ENCODE measurements at places on chromosomes 16 and 17.

GRCh38 chr17:48630009-48630924 lies 4.1 kb upstream of the HOXB9 start:
- DNase-seq = no peak

DNA sequence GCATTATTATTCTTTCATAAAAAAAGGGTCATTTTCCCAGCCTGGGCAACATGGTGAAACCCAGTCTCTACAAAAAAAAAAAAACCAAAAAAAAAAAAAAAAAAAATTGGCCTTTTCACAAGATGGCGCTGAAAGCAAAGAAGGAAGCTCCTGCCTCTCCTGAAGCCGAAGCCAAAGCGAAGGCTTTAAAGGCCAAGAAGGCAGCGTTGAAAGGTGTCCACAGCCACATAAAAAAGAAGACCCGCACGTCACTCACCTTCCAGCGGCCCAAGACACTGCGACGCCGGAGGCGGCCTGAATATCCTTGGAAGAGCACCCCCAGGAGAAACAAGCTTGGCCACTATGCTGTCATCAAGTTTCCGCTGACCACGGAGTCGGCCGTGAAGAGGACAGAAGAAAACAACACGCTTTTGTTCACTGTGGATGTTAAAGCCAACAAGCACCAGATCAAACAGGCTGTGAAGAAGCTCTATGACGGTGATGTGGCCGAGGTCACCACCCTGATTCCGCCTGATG lies 4.9 kb upstream of the PGAP6 start:
- no peak for DNase-seq

GRCh38 chr16:75559564-75560372 lies 3.7 kb upstream of the TMEM231 start:
- DNase-seq = no peak

DNA sequence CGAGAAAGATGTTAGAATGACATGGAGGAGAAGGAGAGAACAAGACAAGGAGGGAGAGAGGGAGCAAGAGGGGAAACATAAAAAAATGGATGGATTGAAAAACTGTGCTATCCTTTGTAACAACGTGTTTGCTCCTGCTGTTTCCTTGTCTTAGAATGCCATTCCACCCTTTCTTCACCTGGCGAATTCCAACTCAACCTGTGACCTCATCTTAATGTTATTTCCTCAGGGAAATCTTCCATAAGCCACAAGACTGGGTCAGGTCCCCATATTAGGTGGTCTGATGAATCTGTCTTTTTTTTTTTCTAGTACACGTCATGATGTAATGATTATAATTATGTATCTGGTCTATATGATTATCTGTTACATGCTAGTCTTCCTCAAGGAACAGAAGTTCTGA lies 195.0 kb upstream of the MAF start:
- no peak for DNase-seq

GRCh38 chr17:37726248-37726647 lies 18.6 kb downstream of the HNF1B start:
- DNase-seq = no peak

DNA sequence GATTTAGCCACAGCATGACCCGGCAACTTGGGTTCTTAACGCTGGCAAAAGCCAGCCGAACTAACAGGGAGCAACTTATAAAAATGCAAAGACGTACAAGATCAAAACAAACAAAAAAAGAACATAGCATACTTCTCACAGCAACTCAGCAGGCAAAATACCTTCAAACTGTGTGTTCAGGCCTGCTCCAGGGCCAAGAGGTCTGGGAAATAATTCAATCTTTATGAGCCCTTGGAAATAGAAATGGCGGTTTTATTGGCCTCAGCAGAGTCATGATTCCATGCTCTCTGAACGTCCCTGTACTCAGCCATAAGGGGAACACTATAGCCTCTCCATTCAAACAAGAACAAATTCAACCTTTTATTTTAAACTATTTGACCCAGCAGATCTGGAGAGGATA lies 101.3 kb upstream of the C17orf78 start:
- DNase-seq = no peak

- DNase-seq = no peak
Measured at GRCh38 chr16:75048530-75048929, 49.7 kb downstream of the ZNRF1 start.

DNA sequence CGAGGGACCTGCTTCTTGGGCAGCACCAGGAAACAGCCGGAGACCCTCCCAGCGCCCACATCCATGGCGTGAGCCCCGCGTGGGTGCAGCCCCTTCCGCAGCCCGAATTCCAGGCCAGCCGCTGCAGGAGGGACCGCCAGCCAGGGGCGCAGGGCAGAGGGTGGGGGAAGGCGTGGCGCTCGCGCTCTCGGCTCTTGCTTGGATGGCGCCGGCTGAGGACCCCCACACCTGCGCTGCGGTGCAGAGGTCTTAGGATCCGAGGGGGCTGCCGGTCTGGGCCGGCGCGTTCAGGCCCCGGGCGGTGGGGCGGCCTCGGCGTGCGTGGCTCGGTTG lies 28.8 kb downstream of the ACTG1 start:
- no peak for DNase-seq

DNA sequence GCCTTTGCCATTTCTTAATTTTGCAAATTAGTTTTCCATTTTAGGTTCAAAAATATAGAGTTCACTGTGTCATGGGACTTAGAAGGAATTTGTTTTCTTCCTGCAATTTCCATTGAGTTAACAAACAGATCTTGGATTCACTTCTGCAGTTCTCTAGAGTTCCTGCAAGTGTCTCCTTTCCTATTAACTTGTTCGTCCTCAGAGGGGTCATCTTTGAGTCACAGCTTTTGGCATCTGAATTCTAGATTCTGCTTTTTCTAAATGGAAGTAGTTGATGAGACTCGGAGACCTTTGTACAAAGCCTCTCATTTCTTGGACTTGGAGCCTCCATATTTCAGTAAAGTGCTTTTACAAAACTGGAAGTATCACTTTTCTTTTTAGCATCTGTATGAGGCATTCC lies 323.3 kb downstream of the BCAS3 start:
- no peak for DNase-seq

DNA sequence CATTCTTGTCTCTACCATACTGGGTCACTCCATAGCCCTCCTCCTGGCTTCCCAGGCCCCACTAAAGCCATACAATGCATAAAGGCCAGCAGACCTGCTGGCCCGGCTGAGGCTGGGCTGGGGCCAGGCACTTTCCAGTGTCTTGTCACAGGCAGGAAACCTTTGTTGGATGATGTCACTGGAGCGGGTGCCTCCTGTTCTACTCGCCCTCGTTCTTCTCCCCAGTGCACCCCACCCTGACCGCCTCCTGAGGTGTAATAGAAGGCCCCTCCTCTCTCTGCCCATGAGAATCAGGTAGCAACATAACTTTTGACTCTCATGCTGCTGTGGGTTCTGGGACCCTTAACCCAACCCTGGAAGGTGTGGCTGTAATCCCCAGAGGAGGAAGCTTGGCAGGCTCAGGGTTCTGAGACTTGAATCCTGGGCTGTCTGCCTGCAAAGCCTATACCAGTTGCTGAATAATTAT lies 54.2 kb upstream of the IL34 start:
- DNase-seq = no peak

DNA sequence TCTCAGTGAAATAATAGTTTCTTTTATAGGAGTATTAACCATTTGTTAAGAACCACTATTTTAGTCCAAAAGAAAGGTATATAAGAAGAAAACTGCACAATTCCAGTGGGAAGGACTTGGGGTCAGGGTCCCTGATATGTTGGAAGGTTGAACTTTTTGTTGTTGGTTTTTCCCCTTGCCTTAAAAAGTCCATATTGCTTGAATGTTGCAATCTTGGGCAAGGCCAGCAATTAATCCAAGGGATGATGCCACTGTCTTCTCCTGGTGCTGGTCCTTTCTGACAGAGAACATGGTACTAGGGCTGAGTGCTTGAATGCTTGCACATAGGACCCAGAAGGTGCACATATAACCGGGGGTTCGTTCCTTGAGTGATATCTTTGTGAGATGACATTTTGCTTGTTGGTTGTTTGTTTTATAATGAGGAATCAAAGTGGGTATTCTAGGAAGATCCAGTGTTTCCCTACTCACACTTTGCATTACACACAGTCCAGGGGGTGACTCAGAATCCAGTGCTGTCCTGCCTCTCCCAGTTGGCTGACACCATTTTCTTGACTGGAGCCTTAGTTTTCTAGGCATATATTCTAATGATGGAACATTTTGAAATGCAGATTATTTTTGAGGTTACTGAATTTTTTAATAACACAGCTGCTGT lies 54.9 kb downstream of the SIAH1 start:
- no peak for DNase-seq

- DNase-seq = no peak
Measured at GRCh38 chr16:88406096-88407041, 23.6 kb downstream of the ZNF469 start.

DNA sequence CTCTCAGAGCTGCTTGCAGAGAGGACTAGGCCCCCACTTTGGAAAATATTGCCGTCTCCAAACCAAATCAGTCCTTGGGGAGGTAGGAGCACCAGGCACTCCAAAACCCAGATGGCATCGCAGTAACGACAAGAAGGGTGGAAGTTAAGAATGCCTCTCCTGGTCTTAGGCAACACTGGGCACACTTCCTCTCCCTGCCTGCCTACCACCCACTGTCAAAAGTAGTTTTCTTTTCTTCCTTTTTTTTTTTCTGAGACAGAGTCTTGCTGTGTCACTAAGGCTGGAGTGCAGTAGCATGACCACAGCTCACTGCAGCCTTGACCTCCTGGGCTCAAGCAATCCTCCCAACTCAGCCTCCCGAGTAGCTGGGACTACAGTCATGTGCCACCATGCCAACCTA lies 47.2 kb downstream of the SRL start:
- no peak for DNase-seq

GRCh38 chr16:76639685-76640289 lies 362.6 kb downstream of the CNTNAP4 start:
- DNase-seq = no peak

- no peak for DNase-seq
Measured at GRCh38 chr17:65975878-65976277, 216.1 kb downstream of the CEP112 start.

DNA sequence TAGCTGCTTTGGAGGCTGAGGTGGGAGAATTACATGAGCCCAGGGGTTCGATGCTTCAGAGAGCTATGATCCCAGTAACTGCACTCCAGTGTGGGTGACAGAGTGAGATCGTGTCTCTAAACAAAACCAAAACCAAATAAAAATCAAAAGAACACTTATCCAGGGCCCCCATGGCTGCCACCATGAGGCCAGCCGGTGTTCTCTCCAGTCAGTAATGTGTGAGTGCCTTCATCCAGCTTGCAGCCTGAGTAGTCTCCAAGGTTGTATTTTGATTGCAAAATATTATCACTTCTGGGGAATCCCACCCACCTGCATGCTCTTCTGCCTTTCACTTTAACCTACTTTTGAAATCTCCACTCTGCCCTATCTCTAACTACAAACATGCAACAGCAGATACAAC lies 221.0 kb upstream of the WSB1 start:
- no peak for DNase-seq

DNA sequence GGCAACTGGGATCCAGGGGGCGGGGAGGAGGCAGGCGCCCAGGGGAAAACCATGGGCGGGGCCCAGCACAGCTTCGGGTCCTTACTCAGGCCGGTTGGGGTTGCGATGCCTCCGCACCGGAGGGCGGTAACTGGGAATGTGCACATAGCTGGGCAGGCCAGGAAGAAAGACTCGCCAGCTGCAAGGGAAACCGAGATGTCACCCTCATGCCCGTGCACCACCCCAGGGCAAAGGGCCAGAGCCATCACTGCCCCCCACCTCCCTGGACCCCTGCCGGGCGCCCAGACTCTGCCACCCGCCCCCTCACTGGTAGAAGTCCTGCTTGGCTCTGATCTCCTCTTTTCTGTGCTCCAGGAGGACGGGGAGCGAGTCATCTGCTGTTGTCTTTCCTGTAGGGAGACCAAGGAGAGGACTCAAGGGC lies 6.7 kb downstream of the ALOX12B start:
- DNase-seq = no peak

DNA sequence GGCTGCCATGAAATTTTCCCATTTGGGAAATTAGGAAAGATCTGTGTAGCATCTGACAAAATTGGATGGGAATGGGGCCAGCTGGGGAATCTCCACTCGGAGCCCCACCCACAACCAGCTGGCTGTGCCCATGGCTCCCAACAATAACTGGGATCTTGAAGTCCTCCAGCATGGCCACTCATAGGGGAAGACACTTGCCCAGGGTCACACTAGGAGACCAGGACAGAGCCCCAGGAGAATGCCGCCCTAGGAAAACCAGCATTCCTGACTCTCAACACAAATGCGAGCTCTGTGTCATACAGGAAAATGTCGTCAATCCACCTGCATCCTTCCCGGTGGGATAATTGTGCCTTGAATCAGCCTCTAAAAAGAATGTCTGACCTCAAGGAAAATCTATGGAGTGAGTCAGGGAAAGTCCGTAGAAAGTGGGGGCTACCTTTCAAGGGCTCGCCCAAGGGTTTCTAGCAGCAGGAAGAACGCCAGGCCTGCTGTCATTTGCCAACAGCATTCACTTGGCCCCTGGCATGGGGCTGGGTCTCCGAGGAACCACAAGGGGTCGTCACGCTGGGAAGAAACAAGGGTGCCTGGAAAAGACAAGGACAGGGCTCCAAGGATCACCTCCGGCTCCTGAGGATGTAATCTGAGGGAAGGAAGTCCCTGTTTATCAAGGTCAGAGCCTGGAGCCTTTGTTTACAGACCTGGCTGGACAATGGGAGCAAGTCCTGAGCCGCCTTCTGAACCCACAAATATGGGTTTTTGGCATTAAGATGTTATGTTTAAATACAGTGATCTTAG lies 15.9 kb downstream of the CDH5 start:
- DNase-seq = no peak

DNA sequence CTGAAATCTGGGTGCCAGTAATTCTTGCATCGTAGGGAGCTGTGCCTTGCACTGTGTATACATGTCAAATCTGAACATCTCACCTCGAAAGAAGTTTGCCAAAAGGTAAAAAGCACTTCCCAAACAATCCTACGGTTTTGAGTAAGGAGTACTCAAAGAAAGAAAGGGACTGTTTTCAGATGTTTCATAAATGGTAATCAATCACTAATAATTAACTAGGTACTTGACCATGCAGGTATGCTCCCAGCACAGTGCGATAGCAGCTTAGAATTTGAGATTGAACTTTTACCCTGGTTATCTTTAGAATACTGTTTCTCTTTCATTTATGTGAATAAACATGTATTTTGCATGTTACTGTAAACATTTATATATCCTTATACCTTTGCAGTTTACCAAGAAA lies 39.0 kb downstream of the PRKCA start:
- no peak for DNase-seq

Data from stimulated activated CD4-positive, alpha-beta T cell treated with anti-CD3 and anti-CD28 coated beads, Interleukin-2, amount 100 ng/mL, for 24 hours (primary cell).